ENCODE measurements at places on chromosomes 6 and 20.

- DNase-seq = no peak
Measured at GRCh38 chr6:161066511-161066910, 74.9 kb downstream of the MAP3K4 start.

GRCh38 chr20:17023036-17023435 lies 203.8 kb upstream of the PCSK2 start:
- no peak for DNase-seq

DNA sequence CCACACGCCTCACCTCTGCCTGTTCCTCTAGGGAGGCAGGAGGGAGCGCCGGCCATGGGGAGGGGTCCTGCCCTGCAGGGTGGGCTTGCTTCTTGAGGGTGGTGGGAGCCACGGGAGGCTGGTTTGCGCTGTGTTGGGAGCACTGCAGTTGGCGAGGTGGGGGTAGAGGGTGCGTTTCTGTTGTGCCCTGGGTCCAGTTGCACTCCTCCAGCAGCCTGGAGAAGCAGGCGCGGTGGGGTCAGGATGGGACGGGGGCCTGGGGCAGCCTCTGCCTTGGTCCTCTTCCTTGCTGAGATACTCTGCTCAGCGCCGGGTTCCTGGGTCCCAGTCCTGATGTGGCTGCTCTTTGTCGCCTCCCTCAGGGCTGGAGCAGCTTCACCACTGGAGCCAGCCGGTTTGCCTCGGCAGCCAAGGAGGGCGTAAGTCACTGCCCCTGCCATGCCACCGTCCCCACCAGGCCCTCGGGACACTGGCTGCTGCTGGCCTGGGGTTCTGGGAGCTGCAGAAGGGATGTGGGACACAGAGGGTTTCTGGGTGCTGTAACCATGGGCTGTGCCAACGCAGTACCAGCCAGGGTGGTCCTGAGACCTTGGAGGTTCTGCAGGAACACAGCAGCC lies 8.4 kb downstream of the ARFGAP1 start:
- no peak for DNase-seq

GRCh38 chr6:62652692-62653328 lies 366.8 kb upstream of the KHDRBS2 start:
- no peak for DNase-seq

- no peak for DNase-seq
Measured at GRCh38 chr6:10250655-10251220, 164.1 kb downstream of the TFAP2A start.

- peak; percentile 52 for DNase-seq
Measured at GRCh38 chr6:32192608-32193039, at the start of gene GPSM3. Gene GPSM3 (minus strand): TSS chr6:32192643. CDS start chr6:32192513, 130 bp downstream.

- DNase-seq = no peak
Measured at GRCh38 chr6:144681334-144681733, 396.2 kb downstream of the UTRN start.

DNA sequence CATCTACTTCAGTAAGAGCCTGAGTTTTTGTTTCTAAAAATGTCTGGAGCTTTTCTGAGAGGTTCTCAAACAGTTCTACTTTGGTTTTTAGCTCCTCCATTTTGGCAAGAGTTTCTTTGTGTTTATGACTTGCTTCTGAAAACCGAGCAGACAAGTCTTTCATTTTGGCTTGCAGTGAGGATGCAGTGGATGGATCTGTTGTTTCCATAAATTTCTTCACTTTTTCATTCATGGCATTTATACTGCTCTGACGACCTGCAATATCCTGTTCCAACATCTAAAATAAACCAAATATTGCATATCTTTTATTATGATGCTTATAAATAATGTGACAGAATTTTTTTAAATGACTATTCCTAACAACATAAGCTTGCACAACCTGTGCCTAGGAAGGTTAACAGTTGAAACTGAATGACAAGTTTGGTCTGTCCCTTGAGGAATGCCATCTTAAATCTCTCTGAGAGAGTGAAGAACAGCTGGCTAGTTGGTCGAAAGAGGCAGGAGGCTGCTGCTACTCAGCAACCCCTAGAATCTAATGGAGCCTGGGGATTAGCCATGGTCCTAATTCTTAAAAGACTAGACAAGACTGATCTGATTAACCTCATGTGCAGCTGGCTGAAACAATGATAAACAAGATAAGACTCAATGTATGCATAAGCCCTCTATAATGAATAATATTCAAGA lies 69.8 kb downstream of the DST start:
- DNase-seq = no peak

DNA sequence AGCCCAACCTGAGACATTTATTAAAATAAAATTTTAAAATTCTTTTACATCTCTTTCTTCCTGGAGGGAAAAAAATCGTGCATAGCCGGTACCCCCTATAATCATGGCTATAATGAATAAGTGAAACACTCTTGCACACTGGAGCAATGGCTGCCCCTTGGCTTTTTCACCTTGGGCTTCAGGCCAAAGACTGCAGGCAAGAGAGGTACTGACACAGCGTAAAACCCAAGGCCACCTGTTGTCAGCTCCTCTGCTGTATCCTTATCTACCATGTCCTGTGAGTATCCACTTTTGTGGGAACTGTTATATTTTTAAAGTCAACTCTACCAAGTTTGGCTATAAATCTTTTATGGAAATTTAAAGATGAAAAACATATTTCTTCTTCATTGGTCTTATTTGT lies 23.0 kb upstream of the LY86 start:
- no peak for DNase-seq

DNA sequence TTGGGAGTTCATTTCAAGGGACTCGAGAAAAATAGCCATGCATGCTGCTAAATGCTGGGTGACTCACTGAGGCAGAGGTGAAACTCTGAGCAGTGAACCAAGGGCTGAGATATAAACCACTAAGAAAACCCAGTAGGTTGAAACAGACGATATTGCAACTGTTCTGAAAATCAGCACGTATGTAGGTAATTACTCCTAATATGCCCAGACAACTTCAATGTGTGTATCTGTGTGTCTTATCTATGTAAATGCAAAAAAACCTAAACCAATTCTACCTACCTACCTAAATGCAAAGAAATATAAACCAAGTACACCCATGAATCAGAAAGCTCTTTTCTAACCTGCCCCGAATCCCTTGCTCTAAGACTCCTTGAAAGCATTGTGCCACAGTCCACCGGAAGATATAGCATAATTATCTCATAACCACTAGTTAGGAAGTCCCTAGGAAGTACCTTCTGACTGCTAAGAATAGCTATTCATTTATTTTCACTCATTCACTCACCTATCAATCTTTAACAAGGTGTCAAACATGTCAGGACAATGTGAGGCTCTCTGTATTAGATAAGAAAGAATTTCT lies 458.7 kb upstream of the RUNX2 start:
- DNase-seq = no peak

DNA sequence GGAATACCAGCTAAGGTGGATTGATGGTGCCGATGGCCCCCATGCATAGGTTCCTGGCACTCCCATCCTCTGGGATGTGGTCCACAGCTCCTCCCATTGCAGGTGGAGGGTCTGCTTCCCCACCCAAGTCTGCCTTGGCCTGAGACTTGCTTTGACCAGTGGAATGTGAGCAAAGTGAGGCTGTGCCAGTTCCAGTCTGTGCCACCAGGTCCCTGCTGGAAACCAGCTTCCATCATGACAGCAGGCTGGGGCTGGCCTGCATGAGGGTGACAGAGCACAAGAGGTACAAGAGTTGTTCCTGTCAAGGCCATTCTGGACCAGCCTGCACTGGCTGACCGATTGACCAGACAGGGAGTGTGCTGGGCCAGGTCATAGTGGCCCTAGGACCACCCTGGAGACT lies 27.0 kb upstream of the CCR6 start:
- DNase-seq = no peak

DNA sequence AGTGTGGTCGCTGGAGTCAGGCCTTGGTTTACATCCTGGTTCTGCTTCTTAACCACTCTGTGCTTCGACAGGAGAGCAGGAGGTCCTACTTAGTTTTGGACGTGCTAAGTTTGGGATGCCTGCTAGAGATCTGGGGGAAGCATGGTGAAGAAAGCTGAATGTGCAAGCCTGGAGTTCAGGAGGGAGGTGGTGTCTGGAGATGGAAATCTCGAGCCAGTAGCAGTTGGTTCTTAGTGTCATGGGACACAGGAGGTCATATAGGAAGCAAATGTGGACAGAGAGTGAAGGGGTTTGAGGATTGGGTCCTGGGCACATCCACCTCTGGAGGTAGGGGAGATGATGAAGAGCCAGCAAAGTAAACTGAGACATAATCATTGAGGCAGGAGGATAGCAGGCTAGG lies 131.4 kb downstream of the SYCP2 start:
- DNase-seq = no peak

DNA sequence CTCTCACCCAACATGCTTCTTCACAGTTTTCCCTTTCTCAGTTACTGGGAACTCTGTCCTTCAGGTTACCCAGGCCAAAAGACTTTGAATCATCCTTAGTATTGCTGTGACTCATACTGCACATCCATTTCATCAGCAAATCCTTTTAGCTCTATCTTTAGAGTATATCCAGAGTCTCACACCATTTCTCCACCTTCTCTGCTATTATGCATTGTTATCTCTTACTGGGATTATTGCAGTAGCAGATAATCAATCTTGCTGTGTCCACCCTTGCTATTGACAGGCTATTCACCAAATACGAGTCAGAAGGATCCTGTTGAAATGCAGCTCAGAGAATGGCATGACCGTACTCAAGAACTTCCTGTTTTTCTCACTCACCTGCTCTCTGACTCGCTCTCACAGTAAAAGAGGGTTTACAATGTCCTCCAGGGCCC lies 57.3 kb downstream of the BCKDHB start:
- no peak for DNase-seq

GRCh38 chr20:10828180-10828579 lies 154.4 kb upstream of the JAG1 start:
- no peak for DNase-seq

GRCh38 chr6:158481690-158482473 lies 78.0 kb upstream of the TMEM181 start:
- no peak for DNase-seq

- no peak for DNase-seq
Measured at GRCh38 chr6:140858381-140858971, 1274.2 kb upstream of the GJE1 start.

DNA sequence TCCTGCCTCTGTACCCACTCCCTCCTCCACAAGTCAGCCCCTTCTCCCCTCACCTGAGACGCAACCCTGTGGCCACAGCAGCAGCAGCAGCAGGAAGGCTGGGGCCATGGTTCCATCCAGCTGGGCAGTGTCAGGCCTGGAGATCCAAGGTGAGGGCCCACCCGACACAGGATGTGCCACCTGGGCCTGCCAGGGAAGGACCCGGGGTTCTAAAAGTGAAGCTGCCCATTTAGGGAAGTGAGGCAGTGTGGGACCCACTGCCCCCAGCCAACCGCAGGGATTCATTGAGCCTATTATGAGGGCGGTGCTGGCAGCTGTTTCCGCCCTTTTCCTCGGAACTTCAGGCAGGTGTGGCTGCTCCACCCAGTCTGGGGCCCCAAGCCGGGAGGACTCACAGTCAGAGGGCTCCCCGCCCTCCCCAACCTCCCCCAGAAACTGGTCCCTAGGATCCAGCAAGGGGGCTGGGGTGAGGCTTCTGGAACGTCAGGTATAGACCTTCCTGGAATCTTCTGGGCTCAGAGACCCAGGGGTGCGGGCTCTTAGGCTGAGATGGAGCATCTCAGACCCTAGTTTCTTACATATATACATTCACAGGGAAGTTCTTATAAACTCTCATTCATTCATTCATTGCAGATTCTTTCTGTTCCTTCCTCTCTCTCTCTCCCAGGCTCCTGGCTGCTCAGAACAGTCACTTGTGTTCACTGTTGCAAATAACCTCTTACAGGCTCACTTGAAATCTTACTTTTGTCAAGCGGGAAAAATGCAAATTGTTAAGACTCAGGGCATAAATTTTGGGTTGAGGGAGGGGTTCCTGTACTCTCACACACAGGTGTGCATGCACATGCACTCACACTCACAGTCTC lies at the start of gene TREML2:
Gene TREML2 (minus strand): TSS at position 249 of the 863 bp plus-strand sequence. CDS start 141 bp downstream, at position 108.
- no peak for DNase-seq

GRCh38 chr6:7644417-7644816 lies 54.4 kb downstream of the SNRNP48 start:
- DNase-seq = no peak

DNA sequence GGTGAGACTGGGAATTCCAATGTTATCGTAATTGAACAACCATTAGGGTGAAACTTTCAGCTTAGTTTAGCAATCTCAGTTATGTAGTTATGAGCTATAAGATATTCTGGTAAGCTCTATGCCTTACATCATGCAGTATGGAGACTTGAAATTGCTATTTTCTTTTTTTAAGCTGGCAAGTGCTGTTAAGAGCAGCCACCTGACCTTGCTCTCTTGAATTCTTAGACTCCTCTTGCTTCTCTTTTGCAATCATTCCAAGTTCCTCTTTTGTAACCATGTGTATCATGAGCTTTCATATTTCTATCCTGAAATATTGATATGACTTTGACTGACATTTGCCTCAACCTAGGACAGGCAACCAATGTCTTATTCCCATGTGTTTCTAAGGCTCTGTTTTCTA lies 446.3 kb upstream of the SLC35B3 start:
- no peak for DNase-seq

GRCh38 chr6:26223228-26223627 lies 136.0 kb downstream of the HFE start:
- no peak for DNase-seq

DNA sequence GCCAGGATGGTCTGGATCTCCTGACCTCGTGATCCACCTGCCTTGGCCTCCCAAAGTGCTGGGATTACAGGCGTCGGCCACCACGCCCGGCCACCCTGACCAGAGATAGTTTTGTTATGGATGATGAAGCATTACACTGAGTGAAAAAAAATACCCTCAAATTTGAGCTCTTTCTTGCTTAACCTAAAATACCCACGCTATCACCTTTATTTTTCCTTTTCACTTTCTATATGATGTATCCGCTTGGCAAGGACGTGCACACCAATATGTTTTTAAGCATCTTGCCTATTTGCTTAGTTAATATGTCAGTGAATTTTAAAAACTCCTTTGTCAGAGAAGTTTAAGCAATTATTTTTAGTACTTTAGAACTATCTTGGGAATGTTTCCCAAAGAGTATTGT lies 150.4 kb downstream of the INSM1 start:
- no peak for DNase-seq

DNA sequence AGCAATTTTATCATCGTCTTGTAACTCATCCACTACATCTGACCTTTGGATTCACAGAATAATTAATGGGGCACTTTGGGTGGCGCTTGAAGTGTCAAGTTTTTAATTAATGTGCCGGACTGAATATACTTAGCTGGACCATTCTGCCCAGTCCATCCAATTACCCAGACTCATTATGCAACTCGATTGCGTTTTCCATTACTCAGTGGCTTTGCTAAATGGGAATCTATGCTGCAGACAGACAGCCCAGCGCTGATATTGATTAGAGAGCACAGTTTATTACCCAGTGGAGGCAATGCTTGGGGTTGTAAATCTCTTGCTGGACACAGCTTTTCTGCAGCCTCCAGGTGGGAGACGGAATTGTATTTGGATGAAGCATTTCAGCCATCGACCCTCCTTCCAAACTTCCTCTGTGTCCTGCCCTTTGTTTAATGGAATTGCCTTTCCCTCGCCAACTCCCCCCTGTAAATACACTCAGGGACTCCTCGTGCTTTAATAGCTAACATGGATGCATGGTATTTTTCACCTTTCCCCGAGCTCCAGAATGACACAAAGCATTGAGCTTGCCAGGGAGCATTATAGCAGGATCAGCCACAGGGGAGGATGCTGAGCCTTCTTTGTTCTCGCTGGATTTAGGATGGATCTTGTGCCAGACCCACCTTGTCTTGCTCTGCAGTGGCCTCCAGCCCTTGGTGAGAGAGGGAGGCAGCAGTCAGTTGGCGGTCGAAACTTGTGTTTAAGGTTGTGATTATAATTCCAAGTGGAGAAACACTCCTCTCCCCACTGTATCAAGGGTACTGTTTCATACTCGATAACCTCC lies 59.7 kb downstream of the EDN3 start:
- no peak for DNase-seq
